CD8-positive, alpha-beta T cell (primary cell): ENCODE measurements at places on chromosomes 11 and 22.

DNA sequence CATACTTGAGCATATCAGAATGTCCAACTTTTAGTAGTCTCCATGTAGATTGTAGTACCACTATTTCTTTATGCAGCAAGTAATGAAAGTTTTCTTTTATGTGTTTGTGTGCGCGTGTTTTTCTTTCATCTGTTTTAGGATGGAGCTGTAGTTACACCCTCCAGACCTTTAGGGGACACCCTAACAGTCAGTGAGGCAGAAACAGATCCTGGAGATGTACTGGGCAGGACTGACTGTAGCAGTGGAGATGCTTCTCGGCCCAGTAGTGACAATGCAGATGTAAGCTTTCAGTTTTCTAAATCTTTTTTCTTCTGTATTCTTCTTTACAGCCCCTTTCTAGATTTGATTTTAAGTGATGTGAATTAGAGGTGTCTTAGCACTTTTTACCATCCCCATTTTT is 79.9 kb upstream of the GRIK4 start:
- DNase-seq, result no peak

DNA sequence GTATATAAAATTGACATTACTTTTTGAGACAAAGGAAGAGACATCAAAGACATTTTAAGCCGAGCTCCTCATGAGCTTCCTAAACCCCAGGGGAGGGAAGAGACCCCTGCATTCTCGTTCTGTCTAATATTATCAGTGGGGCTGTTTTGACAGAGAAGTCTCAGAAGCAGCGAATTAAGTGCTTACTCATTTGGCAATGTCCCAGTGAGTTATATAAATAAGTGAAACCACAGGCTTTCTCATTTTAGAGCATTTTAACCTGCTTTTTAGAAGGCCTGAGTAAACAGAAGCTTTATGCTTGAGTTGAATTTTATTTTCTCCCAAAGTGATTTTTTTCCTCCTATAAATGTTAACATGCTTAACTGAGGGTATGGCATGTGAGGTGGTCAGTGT is 23.2 kb upstream of the C1QTNF4 start:
- DNase-seq, result no peak

GRCh38 chr11:119340335-119341221 is at the start of gene C1QTNF5:
C1QTNF5 (minus strand) TSS chr11:119340883; CDS start chr11:119340397, 486 bp downstream.
- peak; percentile 24 for DNase-seq

DNA sequence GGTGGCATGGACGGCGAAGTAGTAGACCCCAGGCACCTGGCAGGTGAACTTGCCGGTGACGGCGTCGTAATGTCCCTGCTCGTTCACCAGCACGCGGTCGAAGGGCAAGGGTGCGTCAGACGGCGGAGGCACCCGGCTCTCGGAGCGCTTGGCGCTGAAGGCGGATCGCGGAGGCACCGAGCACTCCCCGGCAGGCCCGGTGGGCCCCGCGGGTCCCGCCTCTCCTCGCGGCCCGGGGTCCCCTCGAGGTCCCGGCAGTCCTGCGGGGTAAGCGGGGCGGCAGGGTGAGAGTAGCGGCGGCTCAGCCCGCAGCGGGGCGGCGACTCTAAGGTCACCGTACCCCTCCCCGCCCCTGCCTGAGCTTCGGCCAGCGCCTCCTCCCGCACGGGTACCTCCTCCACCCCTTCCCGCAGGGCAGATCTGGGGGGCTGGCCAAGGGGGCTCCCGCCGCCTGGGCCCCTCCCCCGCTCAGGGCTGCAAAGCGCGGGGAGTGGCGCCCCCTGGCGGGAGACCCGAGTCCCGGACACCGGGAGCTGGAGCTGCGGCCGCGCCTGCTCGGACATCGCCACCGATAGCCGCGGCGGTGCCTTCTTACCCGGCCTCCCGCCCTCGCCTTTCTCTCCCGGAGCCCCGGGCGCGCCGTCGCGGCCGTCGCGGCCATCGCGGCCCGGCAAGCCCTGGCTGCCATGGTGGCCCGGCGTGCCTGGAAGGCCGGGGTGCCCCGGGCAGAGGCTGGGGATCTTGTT is 921 bp downstream of the C1QTNF5 start:
- no peak for DNase-seq

GRCh38 chr11:105296806-105297205 is 157.2 kb upstream of the CARD18 start:
- DNase-seq, result no peak

- DNase-seq, result peak; percentile 88
Measured at GRCh38 chr11:842370-843002, at the start of the genes POLR2L and TSPAN4. POLR2L (minus strand) TSS chr11:842529; CDS start chr11:842508, 21 bp downstream. TSPAN4 (plus strand) TSS chr11:842852; CDS start chr11:850305, 7,453 bp downstream.

- DNase-seq, result no peak
Measured at GRCh38 chr11:124109377-124109776, 5.9 kb upstream of the VWA5A start.

DNA sequence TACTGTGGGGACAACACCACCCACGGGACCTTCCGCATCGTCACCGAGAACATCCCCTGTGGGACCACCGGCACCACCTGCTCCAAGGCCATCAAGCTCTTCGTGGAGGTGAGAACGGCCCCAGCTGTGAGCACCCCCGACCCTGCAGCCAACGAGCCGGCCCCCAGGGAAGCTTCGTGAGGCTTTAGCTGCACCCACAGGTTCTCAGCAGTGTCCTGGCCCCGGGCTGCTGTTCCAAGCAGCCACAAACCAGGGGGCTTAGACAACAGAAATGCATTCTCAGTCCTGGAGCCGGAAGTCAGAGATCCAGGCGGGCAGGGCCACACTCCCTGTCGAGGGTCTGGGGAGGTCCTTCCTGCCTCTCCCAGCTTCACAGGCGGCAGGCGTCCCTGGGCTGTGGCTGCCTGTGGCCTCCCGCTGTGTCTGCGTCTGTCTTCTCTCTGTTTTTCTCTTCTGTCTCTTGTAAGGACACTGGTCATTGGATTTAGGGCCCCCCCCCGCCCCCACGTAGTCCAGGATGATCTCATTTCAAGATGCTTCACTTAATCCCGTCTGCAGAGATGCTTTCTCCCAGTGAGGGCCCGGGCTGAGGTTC is 12.5 kb downstream of the MUC5B start:
- DNase-seq, result no peak

DNA sequence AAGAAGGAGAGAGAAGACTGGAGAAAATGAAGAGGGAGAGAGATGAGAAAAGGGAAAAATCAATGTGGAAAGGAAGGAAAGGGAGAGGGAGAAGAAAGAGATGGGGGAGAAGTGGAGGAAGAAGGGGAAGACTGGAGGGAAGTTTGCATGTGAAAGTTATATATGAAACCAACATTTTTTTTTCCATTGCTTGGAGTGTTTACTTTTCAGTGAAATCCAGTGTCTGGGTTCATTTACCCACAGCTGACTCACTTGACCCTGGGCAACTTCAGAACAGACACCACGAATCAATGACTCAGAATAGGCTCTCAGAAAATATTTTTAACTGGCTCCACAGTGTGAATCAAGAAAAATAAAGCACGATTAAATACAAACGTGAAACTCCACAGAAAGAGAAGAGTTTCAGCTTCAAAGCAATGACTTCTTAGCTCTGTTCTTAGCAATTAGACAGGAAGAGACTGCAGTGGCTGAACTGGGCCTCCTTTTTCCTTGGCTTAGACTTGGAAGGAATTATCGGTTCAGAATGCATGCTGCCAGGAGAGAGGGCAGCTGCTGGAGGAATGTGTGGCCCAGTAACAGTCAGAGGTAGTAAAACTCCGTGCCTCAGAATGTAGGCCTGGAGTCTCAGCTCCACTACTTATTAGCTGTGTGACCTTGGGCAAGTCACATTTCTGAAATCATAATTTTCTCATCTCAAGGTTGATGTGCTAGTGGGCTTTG is 237.5 kb downstream of the MIAT start:
- DNase-seq, result no peak

- no peak for DNase-seq
Measured at GRCh38 chr11:128734103-128734831, 40.4 kb downstream of the FLI1 start.

DNA sequence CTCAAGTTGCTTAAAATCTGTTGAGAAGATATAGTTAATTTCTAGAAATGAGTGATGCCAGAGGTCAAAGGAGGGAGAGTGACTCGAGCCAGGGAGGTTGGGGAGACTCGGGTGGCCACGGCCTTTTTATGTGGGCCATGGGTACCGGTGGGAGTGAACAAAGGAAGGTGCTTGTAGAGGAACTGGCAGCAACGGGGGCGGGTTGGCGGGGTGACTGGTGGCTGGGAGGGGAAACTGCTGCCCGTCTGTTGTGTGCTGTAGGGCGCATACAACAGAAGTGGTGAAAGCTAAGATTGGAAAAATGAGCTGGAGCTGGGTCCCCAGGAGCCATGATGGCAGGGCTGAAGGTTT is 5.4 kb downstream of the DAGLA start:
- no peak for DNase-seq

DNA sequence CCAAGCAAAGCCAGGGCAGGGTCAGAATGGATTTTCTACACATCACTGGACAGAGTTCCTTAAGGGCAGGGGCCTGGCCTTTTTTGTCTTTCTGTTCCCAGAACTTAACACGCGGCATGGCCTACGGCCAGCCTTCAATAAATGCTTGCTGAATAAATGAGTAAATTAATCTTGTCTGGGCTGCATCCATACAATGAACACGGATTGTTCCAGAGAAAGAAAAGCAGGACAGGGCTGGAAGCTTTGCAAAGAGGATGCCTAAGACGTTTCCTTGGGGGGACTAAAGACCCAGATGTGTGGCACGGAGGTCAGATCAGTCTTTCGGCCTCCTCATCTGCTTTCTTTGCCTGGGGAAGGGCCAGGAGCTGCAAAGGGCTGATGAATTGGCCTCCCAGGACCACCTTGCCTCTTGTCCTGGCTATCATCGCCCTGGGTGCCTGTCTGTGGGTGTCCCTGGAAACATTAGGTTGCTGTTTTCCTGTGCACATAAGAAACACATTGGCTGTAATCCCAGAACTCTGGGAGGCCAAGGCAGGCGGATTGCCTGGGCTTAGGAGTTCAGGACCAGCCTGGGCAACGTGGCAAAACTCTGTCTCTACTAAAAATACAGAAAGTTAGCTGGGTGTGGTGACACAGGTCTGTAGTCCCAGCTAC is 20.8 kb upstream of the RFPL3 start:
- DNase-seq, result no peak

DNA sequence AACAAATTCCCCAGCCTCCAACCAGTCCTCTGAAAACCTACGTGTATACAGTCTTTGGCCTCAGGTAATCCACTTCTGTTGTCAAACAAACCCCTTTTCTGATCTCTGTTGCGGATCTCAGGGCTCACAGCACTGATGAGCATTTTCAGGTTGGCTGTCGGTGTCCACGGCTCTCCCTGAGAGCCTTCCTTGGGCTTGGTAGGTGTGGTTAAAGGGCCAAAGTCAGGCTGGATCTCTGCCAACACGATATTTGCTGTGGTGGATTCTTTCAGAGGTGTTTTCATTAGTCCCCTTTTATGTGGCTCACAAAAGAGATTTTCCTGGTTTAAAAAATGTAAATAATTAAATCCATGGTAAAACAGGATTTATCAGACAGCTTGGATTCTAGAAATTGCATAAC is 2.9 kb downstream of the E2F8 start:
- no peak for DNase-seq

DNA sequence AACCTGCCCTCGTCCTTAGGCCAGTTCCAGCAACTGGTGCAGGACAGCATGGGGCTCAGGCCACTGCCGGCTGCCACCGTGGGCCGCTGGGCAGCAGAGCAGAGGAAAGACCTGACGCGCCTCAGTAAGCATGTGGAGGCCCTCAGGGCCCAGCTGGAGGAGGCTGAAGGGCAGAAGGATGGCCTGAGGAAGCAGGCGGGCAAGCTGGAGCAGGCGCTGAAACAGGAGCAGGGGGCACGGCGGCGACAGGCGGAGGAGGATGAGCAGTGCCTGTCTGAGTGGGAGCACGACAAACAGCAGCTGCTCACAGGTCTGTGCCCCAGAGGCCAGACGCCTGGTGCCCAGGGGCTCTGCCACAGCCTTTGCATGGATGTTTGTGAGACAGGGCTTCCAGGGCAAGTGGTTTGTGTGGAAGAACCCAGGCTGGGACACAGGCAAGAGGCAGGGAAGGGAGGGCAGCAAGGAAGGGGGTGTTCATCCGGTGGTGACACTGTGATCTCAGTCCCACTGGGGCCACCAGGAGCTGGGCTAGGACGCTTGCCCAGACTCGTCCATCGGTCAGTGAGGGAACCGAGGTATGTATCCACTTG is 13.9 kb downstream of the CCDC157 start:
- DNase-seq, result no peak

- no peak for DNase-seq
Measured at GRCh38 chr11:66072518-66072917, 2.4 kb downstream of the PACS1 start.

GRCh38 chr11:18046116-18046777 is at the start of gene TPH1:
TPH1 (minus strand) TSS chr11:18046269; CDS start chr11:18040762, 5,507 bp downstream.
- no peak for DNase-seq

- no peak for DNase-seq
Measured at GRCh38 chr11:68004551-68005335, 846 bp upstream of the UNC93B1 start.

- no peak for DNase-seq
Measured at GRCh38 chr22:28450109-28450508, 229.5 kb downstream of the TTC28 start.

- no peak for DNase-seq
Measured at GRCh38 chr11:121615501-121615900, 162.7 kb upstream of the SORL1-AS1 start.

DNA sequence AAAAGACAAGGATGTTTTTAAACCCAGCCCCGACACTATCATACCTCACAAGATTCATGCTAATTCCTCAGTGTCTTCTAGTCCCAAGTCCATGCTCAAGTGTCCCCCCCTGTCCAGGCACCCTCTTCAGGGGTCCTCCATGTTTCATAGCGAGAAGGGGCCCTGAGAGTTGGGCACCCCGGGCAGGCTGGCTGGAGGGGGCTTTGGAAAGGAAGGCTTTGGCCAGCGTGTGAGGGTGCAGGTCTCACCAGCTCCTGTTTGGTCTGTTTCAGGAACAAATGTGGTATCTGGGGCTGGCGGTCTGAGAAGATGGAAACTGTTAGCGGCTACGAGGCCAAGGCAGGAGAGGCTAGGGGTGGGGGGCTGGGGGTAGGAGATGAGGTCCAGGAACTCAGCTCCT is 4.5 kb upstream of the SSH3 start:
- no peak for DNase-seq

DNA sequence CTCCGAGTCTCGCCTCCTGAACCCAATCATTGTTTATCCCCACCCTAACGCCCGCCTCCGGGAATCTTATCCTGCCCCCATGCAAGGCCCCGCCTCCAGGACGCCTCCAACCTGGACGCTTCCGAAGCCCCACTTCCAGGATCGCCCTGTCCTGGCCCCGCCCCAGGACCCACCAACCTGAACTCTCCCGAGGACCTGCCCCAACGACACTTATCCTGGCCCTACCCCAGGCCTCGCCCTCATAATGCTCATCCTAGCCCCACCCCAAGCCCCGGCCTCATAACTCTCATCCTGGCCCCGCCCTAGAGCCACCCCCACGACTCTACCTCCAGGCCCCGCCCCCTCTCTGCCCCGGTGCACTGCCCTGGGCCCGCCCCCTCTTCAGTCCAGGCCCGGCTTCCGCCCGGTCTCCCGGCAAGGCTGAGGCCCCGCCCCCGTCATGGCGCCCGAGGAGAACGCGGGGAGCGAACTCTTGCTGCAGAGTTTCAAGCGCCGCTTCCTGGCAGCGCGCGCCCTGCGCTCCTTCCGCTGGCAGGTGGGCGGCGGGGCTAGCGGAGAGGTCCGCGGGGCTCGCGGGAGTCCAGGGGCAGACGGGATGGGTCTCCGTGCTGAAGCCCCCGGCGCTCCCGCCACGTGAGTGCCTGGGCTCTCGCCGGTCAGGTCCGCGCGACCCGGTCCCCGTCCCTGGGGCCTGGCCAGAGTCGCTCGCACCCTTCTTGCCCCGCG is 45.7 kb upstream of the DEFB108B start:
- DNase-seq, result peak; percentile 77
